ENCODE measurements at places on chromosomes 6 and 20. TPM values are rescaled to one million over a fixed set of nuclear protein-coding genes. Genes with fewer than 3 reads are reported as not detected.
A peak's percentile ranks its signal among the peaks of the same experiment; 100 is the strongest.

The TAF4 gene
- 20.4 TPM for total RNA-seq

The OR2H2 gene
- total RNA-seq: not detected

The LAMA4 gene
- 86.6 TPM for total RNA-seq

The C20orf204 gene
- 0.37 TPM for total RNA-seq

The GNAS-AS1 gene
- 0.79 TPM for total RNA-seq

The BPHL gene
- total RNA-seq: 17.9 TPM

The SLC35F1 gene
- total RNA-seq: 11.6 TPM

The ENPP3 gene
- total RNA-seq: 0.38 TPM

The DEF6 gene
- total RNA-seq: 0.86 TPM

GRCh38 chr20:3739054-3739925, 6.8 kb downstream of the HSPA12B start:
- DNase-seq: peak; percentile 69

DNA sequence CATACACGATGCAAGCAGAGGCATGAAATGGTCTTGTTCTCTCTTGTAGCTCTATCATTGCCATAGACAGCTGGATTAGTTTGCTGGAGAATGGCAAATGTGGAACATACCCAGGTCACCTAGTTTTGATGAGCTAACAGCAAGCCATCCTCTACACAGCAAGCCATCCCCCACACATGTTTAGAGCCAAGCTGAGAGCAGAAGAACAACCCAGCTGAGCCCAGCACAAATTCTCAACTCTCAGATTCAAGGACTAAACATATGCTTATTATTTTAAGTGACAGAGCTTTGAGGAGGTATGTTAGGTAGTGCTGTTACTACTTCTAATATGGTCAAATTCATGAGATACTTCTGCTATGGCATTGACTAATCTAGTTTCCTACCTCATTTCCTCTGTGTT, 230.3 kb downstream of the OTOR start:
- DNase-seq: no peak

DNA sequence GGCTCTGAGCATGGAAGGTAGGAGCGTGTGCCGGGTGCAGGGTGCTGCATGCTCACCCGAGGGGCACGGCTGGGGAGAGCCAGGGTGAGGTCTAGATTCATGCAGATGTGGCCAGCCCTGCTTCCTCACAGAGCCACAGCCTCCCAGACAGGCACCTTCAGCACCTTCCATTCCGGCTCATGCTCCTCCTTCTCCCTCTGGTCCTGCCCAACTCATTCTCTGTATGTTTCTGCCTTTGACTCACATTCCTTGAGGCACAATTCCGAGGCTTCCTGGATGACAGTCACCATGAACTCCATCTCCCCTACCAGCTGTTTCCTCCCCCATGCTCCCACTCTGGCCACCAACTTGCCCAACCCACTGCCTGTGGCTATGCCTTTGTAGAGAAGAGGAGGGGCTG, 35.4 kb downstream of the DACT2 start:
- DNase-seq: no peak

GRCh38 chr20:33791021-33791420, 20.1 kb upstream of the CHMP4B start:
- DNase-seq: no peak

GRCh38 chr6:90124874-90125510, 171.7 kb downstream of the BACH2 start:
- no peak for DNase-seq

- DNase-seq: no peak
Measured at GRCh38 chr6:130995783-130996447, 67.1 kb downstream of the EPB41L2 start.

- DNase-seq: no peak
Measured at GRCh38 chr20:40844332-40844731, 155.3 kb upstream of the MAFB start.

DNA sequence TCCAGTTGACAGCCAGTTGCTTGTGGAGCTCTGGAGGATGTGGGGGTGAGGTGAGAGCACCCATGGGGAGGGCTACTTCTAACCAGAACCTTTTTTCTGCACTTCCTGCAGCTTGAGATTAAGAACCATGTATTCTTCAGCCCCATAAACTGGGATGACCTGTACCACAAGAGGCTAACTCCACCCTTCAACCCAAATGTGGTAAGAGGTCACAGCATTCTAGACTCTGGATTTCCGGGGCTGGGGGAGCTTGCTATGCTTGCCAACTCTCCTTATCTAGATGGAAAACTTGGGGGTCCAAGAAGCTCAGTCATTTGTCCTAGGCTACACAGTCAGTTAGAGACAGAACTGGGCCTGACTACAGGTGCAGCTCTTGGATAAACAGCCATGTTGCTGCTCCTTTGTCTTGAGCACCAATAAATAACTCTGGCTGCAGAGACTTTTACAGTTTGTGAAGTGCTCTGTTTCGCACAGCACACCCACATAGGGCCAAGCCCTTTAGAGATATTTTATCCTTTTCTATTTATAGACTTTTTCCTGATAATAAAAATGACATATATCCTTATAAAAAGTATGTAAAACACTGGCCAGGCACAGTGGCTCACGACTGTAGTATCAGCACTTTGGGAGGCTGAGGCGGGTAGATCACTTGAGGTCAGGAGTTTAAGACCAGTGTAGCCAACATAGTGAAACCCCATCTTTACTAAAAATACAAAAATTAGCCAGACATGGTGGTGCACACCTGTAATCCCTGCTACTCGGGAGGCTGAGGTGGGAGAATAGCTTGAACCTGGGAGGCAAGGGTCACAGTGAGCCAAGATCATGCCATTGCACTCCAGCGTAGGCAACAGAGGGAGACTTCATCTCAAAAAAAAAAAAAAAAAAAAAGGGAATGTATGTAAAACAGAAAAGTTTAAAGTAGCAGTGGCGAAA, 10.6 kb upstream of the IFT52 start:
- DNase-seq: no peak

- no peak for DNase-seq
Measured at GRCh38 chr20:40006168-40006860, 682.7 kb downstream of the MAFB start.

DNA sequence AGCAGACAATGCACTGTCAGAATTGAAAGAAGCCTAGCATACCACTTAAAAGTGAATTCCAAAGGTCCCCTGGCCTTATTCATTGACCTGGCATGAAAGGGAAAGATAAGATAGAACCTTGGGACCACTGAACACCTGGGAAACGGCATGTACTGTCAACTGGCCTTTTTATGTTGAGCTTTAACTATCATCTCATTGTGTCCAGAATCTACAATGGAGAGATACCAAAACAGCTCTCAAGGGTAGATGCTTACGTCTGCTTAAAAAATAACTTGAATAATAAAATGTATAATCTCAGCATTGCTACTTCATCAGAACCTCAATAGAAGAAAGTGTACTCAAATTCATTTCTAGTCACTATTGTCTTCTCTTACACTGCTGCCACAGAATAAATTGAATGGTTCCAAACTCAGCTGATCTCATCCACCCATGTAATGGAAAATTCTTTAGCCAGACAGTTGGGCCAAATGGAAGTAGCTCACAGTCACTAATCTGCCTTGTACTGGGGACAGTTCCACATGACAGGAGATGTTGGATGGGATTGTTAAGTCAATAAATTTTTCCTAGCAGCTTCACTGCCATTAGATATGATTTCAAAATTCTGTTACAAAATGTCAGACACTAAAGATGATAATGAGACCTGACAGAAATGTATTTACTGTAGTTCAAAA, 93.8 kb downstream of the MLIP start:
- no peak for DNase-seq

- peak; percentile 19 for DNase-seq
Measured at GRCh38 chr6:347951-348859, 43.3 kb upstream of the IRF4 start.

DNA sequence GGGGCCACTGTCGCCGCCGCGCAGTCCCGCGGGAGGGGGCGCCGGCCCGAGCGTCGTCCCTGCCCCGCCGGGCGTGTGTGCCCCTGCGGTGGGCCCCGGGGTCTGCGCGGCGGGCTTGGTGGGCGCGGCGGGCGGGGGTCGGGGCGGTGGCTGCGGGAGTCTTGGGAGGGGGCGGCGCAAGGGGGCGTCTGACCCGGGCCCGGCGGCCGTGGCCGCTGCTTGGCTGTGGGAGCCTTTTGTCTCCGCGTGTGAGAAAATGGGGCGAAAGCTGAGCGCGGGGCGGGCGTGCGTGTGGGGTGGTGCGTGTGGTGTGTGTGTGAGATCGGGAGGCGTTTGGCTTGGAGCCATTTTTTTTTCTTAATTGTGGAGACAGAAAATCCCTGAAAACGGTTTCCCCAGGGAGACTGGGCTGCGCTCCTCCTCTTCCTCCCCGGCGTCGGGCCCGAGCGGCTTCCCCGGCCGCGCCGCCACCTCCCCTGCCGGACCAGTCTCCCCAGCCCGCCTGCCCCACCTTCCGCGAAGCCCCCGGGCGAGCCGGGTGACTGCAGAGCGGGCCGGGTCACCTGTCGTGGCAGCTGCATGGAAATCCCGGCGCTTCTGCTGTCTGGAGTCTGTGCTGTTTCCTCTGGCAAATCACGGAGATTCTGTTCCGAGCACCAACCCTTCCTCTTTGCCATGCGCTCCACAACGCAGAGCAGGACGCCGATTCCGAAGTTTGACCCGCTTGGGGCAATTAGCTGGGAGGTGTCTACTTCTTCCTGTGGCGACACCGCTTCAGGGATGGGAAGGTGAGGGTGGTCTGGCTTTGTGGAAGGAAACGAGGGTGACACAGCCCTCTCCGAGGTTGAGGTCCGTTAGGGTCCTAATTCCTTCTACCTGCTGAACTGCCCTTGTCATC, 64.4 kb downstream of the GTF2H5 start:
- DNase-seq: peak; percentile 58

DNA sequence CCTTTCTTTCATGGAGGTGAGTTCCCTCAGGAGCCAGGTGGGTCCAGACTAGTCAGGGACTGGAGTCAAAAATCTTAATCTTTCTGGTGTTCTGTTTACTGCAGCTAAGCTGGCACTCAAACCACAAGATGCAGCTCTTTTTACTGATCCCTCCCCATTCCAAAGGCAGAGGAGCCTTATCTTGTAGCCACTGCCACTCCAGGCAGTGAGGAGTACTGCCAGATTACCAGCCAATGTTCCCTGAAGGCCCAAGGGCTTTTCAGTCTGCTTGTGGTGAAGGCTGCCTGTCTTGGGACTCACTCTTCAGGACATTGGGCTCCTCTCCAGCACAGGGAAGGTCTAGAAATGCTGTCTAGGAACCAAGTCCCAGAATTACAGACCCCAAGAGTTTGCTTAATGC, 490.4 kb upstream of the ADGRB3 start:
- no peak for DNase-seq

- DNase-seq: no peak
Measured at GRCh38 chr6:136880748-136881460, 41.2 kb upstream of the SLC35D3 start.

DNA sequence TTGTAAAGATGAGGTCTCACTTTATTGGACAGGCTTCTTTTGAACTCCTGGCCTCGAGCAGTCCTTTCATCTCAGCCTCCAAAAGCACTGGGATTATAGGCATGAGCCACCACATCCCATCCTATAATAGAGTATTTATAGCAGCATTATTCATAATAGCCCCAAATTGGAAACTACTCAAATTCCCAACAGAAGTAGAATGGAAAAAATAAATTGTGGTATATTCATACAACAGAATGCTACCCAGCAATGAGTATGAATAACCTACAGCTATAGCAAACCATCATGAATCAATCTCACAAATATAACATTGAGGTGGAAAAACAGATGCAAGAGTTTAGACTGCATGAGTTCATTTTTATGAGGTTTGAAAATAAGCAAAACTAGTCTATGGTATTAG, 84.8 kb upstream of the BTBD3 start:
- no peak for DNase-seq

DNA sequence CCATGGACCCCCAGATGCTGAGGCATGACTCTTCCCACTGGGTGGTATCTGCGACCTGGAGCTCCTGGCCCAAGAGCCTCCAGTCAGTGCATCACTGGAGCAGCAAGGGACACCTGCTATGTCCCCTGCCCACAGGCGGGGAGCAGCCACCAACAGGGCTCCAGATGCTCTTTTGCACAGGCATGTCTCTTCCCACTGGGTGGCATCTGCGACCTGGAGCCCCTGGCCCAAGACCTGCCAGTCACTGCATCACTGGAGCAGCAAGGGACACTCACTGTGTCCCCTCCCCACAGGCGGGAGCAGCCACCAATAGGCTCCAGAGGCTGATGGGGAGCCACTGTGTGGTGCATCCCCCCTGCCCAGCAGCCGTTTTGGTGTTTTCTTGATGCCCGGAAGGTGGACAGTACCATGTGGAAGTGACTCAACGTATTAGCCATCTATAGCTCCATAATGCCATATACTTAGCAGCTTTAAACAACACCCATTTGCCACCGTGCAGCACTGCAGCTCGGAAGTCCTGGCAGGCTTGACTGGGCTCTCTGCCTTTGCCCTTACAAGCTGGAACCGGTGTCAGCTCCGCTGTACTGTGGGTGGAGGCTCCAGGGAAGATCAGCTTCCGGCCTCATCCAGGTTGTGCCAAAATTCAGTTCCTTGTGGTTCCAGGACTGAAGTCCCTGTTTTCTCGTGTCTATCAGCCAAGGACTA, 124.9 kb upstream of the CST7 start:
- DNase-seq: no peak

DNA sequence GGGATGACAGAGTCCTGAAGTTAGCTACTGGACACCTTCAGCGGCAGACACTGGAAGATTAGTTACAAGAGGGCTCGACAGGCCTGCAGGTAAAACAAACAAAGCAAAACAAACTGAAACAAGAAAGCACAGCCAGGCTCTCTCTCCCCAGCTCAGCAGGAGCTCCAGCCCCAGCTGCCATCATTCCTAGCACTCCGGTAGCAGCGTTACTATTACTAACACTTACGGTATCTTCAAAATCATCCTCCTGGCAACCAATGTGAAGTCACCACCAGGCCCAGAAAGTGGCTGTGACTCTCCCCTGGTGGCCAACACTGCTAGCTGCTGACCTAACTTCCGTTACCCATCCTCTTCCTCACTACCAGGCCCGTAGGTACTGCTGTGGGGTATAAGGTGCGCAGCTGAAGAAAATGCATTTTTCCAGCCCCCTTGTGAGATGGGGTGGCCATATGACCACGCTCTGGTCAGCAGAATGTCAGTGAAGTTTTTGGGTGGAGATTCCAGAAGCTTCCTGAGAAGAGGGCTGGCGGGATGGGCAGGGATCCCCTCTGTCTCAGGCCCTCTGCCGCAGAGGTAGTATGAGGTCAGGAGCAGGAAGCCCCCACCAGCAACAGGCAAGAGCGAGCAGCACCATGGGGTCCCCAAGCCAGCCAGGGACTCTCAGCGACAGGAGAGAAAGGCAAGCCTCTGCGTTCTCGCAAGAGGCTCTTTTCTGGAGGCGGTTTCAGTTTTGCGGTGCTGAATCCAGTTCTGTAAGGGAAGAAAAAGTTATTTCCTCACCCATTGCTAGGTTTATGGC, 37.4 kb upstream of the TBXT start:
- DNase-seq: no peak
